Activated CD8-positive, alpha-beta memory T cell treated with anti-CD3 and anti-CD28 coated beads for 1 hour (primary cell): ENCODE measurements at places on chromosomes 6 and 20.

- peak; percentile 61 for DNase-seq
These were observed 458 bp upstream of the ARMC12 start for GRCh38 chr6:35736253-35736894.

- DNase-seq, result no peak
These were observed 16.9 kb upstream of the HBS1L start for GRCh38 chr6:135071541-135071940.

- DNase-seq, result no peak
These were observed 112.9 kb upstream of the BTN3A2 start for GRCh38 chr6:26252077-26252472.

DNA sequence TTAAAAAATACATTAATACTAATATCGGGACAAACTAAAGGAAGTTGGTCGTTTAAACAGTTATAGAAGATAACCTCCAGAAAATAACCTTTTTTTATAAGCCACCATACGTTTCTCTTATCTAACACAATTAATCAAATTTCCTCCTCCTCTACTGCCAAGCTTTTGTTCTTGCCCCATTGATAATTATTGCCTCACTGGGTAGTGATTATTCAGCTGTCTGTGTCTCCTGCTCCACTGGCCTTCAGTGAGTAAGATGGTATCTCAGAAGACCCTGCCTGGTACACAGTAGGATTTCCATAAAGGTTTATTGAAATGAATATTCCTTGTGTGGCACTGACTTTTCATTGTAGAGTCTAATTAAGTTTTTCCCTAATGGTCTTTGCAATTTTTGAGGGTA is 165.5 kb upstream of the SCGN start:
- no peak for DNase-seq

GRCh38 chr20:61121661-61122060 is 130.4 kb upstream of the CDH4 start:
- DNase-seq, result no peak

DNA sequence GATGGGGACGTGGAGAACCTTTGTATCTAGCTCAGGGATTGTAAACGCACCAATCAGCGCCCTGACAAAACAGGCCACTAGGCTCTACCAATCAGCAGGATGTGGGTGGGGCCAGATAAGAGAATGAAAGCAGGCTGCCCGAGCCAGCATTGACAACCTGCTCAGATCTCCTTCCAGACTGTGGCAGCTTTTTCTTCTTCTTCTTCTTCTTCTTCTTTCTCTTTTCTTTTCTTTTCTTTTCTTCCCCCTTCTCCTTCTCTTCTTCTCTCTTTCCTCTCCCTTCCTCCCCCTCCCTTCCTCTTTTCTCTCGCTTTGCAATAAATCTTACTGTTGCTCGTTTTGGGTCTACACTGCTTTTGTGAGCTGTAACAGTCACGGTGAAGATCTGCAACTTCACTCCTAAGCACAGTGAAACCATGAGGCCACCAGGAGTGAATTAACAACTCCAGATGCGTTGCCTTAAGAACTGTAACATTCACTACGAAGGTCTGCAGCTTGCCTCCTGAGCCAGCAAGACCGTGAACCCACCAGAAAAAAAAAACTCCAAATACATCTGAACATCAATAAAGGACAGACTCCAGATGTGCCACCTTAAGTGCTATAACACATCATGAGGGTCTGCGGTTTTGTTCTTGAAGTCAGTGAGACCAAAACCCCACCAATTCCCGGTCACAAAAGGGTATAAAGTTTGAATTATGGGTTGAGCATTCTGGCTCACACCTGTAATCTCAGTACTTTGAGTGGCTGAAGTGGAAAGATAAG is 19.6 kb upstream of the SERPINB1 start:
- DNase-seq, result no peak

- DNase-seq, result no peak
These were observed 33.3 kb upstream of the TXLNB start for GRCh38 chr6:139325125-139325524.

DNA sequence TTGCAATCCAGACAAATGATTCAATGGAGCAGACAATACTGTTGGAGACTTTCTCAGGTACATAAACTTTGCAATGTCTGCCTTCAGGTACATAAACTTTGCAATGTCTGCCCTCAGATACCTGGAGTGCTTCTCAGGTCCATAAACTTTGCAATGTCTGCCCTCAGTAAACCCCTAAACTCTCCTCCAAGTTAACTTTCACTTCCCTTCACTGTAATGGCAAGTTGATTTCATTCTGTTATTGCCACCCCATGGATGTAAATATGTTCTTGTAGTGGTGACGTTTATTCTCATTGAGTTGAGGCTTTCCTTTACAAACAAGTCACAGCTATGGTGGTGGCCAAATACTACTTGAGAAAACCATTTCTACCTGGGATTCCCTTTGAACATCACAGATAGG is 338.8 kb downstream of the EPM2A start:
- DNase-seq, result no peak

DNA sequence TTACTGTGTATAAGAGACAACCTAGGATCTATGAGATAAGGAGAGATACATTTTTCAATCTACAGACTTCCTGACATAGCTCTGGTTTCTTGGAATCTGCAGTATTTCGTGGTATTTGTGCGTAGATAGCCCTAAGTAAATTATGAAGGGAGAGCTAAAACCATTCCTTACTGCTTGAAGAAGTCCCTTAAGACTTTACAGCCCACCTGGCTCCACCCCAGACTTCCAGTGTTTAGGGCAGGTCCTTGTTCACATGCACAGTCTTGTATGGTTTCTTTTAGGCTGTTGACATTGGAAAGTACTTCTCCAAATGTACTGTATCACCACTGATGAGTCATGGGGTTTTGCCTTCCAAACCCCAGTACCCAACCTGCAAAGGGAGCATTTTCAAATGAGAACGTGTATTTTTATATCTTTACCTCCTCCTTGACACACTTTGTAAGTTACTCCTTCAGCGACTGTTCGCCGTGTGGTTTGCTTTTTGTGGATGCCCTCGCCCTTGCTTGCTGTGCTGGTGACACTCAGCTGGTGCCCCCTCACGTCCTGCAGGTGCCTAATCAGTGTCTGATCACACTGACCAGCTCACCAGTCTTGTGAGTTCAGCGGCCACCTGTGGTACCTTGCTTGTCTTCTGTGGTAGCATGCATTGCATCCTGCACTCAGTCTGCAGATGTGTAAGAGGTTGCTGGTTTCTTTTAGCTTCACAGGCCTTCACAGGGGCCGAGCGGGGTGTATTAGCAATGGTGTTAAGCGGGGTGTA is 73.3 kb downstream of the IGF2R start:
- DNase-seq, result no peak

DNA sequence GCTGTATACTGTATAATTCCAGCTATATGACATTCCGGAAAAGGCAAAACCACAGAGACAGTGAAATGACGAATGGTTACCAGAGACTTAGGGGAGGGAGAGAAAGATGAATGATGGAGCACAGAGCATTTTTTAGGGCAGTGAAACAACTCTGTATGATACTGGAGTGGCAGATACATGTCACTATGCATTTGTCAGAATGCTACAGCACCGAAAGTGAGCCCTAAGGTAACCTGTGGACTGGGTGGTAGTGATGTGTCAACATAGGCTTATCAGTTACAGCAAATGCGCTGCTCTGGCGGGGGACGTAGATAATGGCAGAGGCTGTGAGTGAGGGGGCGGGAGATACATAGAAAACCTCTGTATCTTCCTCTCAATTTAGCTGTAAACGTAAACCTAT is 201.3 kb upstream of the SSTR4 start:
- no peak for DNase-seq

- no peak for DNase-seq
These were observed 123.1 kb downstream of the PLEKHG1 start for GRCh38 chr6:150722614-150723344.

GRCh38 chr20:52031563-52032303 is 159.8 kb downstream of the ZFP64 start:
- DNase-seq, result no peak

- DNase-seq, result no peak
These were observed 474.6 kb downstream of the COL12A1 start for GRCh38 chr6:74731204-74731603.

- DNase-seq, result no peak
These were observed 168.0 kb downstream of the KIF16B start for GRCh38 chr20:16405254-16405653.

GRCh38 chr6:100309174-100309573 is 155.5 kb downstream of the SIM1 start:
- no peak for DNase-seq

DNA sequence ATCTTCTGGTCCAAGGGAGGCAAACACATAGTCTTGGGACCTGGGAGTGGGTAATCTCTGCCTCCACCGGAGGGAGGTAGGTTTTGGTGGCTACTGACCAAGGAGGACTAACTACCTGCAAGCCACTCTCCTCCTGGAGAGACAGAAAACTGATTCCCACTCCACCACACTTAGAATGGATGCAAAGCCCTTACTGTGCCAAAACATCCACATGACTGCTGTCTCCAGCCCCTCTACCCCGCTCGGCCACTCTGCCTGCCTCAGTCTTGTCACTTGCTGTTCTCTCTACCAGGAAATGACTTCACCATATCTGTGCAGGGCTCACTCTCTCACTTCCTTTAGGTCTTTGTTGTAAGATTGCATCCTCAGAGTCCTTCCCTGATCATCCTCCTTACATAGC is 129.5 kb upstream of the ARG1 start:
- no peak for DNase-seq

DNA sequence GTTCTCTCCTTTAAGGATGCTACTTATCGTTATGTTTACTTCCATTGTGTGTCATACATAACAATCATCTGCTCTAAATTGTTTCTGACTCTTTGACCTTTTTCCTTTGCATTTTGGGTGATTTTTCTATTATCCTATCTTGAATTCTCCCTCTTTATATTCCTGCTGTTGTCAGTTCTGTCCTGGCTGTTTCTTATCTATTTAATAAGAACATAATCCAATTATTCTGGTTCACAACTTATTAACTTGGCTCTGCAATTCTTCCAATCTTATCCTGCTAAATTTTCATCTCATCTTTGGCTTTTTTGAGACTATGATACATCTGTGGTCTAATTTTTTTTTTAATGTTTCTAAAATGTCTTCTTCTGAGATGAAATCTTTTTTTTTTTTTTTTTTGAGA is 54.7 kb upstream of the TOX2 start:
- no peak for DNase-seq

DNA sequence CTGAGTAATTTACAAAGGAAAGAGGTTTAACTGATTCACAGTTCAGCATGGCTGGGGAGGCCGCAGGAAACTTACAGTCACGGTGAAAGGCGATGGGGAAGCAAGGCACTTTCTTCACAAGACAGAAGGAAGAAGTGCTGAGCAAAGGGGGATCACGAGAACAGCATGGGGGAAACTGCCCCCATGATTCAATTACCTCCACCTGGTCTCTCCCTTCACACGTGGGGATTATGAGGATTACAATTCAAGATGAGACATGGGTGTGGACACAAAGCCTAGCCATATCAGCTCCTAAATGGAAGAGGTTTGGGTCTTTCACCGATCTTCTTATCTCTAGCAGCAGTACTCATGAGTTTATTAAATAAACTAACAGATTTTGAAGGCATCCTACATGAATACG is 152.9 kb upstream of the RUNX2 start:
- DNase-seq, result no peak

GRCh38 chr6:24549674-24550353 is 55.0 kb downstream of the ALDH5A1 start:
- no peak for DNase-seq

DNA sequence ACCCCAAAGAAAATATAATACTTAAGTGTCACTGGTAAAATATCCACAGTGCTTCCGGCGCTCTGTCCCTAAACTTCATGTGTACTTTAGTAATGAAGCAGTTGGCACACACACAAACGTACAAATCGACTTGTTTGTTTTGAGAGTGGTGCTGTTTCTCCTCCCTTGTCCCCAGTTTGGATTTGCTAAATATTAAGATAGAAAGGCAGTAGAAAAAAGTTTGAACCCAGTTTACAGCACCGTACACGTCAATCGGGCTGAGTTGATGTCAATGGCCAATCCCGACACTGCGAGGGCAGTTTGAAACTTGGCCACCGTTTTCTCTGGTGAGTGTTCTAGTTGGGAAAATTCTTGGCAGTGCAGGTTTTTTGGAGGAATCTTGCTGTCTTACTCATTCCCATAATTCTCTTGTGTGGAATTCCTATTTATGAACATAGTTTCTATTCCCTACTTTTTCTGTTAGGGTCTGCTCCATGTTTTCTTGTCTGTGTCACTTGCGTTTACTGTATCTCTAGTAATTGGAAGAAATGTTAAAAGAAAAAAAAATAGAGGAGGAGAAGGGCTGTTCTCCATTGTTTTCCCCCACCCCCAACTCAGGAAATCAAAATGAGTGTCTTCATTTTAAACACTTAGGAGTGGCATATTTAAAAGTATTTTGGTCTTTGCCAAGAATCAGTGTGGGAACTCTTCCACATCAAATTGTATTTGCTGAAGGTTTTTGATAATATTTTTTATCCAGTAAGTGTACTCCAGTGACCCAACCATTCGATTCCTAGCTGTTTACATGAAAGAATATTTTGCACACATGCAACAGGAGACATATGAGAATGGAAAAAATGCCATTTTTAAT is 72.3 kb downstream of the OR2B2 start:
- DNase-seq, result no peak

GRCh38 chr6:81766482-81767069 is 14.1 kb upstream of the TENT5A start:
- DNase-seq, result no peak

GRCh38 chr20:46077642-46078305 is 12.0 kb downstream of the NCOA5 start:
- DNase-seq, result no peak

DNA sequence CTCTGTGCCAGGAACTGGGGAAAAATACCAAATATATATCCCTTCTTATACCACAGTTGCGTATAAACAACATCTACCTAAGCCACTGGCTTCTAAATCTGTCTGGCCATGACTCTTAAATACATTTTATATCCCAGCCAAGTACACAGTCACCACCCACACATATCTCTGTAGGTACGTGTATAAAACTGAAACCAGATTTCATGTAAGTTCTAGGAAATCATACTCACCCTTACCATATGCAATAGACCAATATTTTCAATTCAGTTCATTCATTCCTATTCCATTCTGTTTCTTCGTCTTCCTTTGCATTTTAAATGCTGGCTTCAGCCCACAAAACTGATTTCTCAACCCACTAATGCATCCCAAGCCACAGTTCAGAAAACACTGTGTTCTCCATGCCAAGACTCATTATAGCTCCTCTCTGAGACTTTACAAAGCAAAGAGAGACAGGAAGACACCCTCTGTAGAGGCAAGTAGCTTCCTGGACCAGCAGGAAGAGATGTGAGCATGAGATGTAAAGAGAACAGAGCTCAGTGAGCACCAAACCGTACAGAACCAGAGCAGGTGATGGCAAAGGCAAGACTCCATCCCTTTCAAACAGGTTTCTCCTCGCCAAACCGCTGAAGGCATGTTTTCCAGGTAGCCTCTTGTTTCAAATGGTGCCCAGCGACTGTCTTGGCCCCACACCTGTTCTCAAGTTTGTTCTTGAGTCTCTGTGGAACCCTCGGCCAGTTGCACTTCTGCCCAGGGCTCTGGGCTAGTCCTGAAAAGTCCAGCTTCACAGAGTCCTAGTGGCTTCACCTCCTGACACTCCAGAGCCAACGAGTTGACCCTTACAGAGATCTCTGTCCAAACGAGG is 18.7 kb downstream of the FAM50B start:
- DNase-seq, result no peak
